ENCODE measurements at places on chromosomes 2 and 18.

- peak; percentile 43 for DNase-seq
Measured at GRCh38 chr2:141630407-141630930, 500.3 kb downstream of the LRP1B start.

- no peak for DNase-seq
Measured at GRCh38 chr2:45681675-45682074, 30.2 kb downstream of the PRKCE start.

DNA sequence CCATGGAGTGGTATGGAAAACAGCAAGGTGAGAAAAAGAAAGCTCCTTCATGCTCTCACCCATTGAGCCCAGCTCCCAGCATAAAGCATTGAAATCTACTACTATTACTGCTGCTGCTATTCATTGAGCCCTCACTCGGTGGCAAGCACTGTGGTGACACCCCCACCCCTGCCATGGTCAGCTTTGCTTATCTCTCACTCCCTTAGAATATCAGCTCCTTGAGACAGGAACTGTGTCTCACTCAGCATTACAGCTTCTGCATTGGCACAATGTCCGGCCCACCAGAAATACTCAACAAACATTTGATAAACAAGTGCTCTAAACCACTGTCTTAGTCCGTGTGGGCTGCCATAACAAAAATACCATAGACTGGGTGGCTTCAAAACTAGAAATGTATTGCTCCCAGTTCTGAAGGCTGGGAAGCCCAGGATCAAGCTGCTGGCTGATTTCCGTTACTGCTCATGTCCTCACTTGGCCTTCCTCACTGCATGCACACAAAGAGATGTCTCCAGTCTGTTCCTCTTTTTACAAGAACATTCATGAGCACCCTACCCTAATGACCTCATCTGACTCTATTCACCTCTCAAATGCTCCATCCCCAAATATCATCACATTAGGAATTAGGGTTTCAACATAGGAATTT, 116.3 kb downstream of the ZBTB7C start:
- DNase-seq = no peak

GRCh38 chr2:239286901-239287300, 113.9 kb downstream of the HDAC4 start:
- no peak for DNase-seq

DNA sequence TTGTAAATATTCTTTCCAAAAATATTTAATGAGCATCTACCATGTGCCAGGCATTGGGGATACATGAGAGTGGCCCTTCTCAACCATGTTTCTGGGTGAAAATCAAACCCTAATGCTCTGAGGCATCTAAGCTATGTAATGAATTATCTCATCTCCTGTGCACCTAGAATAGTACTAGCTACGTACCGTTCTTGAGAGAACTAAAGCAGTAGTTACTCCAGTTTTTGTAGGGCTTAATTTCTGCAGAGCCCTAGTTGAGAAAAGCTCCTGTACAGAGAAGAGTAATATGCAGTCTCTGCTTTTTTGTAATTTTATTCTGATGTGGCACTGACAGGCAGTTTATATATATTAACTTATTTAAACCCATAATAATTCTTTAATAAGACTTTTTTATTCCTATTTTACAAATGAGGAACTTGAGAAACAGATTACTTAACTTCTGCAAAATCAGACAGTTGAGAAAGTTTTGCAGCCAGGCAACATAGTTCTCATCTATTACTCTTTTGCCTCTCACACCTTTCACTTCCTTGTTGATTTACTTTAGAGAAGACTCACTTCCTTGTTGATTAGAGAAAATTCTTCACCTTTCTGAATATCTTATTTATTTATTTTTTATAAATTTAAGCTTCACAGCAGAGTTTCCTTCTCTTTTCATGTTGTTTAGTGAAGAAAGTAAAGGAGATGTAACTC, 3.1 kb downstream of the SPOPL start:
- no peak for DNase-seq

- DNase-seq = no peak
Measured at GRCh38 chr2:239113171-239113570, 265.3 kb downstream of the TWIST2 start.

GRCh38 chr2:118723394-118723793, 124.1 kb downstream of the EN1 start:
- no peak for DNase-seq

DNA sequence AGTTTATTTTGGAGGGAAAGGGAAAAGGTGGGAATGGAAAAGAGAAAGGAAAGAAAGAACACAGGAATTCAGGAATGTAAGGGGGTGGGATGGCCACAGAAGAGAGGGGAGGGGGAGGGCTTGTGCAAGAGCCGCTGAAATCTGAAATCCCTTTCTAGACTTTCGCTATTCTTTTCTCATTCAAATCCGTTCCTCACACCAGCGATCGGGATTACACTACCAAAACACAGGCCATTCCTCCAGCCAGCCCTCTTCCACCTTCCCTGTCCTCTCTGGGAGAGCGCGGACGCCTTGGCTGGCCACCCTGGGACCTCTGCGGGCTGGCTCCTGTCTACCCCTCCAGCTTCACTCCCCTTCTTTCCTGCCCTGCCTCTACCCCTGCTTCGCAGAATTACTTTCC, 102.3 kb downstream of the CDCA7 start:
- no peak for DNase-seq

GRCh38 chr2:218701806-218702205, 8.8 kb upstream of the TTLL4 start:
- DNase-seq = no peak

DNA sequence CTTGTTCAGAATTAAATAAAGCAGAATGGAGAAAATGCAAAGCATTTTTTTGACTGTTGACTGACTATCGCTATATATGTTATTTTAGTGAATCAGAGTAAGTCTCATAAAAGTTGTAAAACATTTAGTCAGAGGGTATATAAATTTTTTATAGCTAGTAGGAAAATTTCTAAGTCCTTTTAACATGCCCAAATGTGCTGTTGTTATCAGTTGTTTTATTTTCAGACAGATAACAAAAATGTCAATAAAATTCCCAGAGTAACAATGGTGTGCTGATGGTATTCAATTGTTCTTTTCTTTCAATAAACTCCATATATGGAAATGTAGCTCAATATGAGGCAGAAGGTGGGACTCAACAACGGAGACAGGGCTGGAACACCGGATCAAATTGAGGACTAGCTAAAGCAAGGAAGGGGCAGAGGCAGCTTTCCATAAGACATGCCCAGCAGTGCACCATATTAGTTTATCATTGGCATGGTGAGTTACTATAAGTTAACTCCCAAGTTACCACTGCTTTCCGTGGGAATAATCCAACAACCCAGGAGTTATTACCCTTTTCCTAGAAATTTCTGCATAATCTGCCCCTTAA, 26.6 kb downstream of the GULP1 start:
- DNase-seq = no peak

DNA sequence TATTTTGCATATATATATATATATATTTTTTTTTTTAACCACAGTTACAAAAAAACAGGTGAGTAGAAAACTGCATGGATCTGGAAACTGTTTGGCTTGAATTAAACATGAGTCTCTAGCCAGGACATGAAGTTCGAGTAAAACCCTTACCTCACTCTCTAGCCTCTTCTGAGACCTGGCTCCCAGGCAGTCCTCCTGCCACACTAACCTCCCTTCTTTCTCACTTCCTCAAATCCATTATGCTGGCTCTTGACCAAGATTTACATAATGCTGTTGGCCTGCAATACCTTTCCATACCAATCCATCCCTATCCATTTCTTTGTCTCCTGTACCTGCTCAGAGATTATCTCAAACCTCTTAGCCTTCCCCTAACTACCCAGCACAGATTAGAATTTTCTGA, 34.0 kb downstream of the PIGN start:
- no peak for DNase-seq

GRCh38 chr2:108194409-108195132, 45.2 kb upstream of the SULT1C3 start:
- DNase-seq = no peak

GRCh38 chr2:208545403-208546042, 138.9 kb downstream of the PTH2R start:
- no peak for DNase-seq

DNA sequence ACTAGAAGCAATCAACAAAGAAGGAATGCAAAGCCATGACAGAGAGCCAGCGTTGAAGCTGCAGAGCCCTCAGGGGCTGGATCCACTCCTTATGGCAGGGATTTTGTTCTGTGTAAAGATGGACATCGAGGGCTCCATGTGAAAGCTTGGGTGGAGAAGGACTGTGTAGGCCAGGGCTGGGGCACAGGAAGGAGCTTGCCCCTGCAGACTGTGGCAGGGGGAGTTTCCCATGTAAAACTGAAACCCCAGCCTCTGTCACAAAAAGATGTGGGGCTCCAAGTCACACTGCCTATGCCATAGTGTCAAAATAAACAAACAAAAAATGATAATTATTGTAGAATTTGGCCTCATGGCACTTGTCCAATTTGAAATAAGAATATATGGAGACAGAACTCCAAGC, 408.7 kb upstream of the HS6ST1 start:
- no peak for DNase-seq

GRCh38 chr2:7627583-7627982, 710.4 kb downstream of the RNF144A start:
- DNase-seq = no peak

DNA sequence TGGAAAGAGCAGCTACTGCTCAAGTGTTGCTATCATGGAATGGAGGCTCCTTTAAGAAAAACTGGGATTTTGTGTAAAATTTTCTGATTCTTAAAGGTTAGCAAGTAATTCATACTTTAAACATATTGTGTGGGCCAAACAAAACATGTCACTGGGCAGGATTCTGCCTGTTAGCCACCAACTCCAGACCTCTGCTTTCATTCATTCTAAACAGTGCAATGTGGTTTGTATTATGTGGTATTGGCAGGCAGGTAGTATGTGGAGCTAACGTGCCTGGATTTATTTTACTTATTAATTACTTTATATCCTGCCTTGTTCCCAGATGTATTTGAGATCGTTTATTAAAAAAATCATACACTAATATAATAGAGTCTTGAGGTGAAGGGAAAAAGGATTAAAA, 1521.3 kb upstream of the ACVR2A start:
- DNase-seq = no peak

GRCh38 chr2:4981802-4982409, 710.3 kb upstream of the SOX11 start:
- DNase-seq = no peak

- DNase-seq = no peak
Measured at GRCh38 chr2:41865263-41865662, 182.6 kb upstream of the PKDCC start.

DNA sequence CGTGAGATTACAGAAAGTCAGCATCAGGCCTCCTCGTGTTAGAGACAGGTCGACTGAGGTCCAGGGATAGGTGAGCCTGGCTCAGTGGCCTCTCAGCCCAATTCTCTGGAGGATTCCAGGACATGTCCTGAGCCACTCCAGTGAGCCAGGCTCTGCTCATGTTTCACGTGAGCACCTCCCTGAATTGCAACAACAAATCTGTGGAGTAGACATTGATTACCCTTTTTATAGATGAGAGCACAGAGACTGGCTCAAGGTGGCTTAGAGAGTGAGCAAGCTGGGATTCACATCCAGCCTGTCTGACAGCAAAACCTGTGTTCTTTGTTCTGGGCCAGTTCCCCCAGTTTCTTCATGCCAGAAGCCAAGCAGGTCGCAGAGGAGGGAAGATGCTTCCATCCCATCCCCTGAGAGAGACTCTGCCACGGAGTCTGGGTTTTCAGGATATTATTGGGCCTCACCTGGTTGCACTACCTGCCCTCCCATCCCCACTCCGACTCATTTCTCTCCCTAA, 46.4 kb downstream of the HS1BP3 start:
- DNase-seq = no peak

DNA sequence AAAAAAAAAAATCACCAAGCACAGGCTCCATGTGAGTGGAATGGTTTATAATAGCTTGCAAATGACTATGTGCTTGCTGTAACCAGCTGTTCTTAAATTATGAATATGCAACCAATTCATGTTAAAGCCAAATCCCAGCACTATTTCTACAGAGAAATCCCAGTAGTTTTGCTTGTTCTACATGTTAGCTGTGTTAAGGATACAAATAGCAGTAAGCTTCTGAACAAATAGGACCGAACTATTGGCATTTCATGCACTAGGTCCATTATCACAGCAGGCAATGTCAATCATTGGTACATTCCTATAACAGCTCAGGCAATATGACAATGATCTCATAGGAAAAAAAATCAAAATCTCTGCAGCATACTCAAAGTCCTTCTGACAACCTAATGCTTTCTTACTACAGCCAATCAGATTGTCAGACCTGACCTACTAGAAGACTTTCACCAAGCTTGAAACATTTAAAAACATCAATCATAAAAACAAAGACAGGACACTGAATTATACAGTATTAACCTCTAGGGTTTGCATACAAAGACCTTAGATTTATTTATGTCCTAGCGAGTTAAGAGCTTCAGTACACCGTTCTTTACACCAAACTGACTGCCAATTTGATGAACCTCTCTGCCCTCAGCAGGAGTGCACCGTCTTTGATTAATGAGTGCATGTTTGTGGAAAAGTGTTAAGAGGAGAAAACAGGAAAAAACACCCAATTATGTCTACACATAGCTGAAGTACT, 6.4 kb downstream of the BAZ2B start:
- peak; percentile 31 for DNase-seq

GRCh38 chr18:27887711-27888495, 289.0 kb downstream of the CDH2 start:
- DNase-seq = no peak

- DNase-seq = no peak
Measured at GRCh38 chr2:204251158-204251997, 293.9 kb upstream of the PARD3B start.

DNA sequence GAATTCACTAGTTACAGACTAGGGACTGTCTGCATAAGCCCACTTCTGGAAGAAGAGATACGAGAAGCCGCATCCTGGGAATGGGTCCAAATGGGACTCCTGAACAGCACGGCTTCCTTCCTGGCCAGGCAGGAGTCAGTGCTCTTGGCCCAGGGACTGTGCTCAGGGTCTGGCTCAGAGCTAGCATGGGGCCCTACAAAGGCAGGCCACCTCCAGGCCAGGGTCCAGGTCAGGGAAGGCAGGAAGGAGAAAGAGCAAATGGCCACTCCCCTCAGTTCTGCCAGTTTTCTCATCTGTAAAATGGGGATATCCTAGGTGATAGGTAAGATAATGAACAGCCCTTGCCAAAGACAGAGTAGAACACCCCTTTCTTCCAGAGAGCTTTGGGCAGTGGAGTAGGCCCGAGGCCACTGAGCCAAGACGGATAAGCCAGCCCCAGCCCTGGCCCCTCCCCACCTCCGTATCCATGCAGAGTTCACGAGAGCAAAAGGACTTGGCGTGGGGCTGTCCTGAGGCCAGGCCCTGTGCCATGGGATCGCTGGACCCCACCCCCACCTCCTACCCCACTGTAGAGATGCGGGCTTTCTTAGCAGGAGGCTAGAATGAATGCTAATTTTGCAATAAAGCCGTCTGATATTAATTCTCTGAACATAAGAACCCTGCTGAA, 190.1 kb downstream of the MGAT5 start:
- DNase-seq = no peak
